ENCODE measurements at places on chromosomes 1 and 21.
A peak's percentile ranks its signal among the peaks of the same experiment; 100 is the strongest.

DNA sequence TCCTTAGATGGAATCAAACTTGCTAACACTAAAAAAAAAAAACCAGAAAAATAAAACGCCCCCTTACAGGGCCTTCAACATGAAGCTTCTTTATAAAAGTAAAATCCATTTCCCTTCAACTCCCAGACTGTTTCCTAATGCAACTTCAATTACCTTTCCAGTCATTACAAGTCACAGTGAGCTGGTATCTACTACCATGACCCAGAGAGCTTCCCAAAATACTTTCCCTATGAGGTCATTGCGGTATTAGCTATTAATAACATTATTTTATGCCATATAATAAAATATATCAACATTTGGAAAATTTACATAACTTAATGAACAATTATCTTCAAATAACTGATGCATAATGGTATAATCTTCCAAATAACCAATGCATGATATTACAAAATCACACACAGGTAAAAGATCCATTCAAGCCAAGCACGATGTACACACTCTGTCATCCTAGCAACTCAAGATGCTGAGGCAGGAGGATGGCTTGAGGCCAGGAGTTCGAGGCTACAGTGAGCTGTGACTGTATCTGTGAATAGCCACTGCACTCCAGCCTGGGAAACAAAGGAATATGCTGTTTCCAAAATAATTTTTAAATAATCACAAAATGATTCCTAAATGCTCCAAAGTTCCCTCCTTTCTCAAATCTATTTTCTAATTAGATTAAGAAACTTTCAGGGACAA, 24.1 kb downstream of the EIF4G3 start:
- no peak for DNase-seq

DNA sequence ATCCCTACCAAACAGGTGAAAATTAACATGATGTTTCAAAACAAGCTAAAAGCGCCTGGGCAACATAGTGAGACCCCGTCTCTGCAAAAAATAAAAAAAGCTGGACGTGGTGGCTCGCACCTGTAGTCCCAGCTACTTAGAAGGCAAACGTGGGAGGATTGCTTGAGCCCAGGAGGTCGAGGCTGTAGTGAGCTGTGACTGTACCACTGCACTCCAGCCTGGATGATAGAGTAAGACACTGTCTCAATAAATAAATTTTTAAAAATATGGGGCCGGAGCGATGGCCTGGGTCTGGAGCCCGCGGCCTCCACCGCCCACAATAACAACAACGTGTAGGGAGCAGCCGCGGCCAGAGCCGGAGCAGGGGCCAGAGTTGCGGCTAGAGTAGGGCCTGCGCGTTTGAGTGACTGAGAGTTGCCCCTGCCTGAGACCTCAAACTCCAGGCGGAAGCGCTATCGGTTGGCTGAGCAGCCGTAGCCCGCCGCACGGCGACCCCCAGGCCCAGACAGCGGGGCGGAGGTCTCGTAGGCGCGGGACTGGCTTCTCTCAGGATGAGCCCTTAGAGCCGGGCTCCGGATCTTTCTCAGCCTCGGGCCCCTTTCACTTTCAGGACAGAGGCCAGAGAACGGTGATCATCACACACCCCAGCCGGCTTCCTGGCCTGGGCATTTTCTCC, 41.4 kb downstream of the ZMYM1 start:
- no peak for DNase-seq

DNA sequence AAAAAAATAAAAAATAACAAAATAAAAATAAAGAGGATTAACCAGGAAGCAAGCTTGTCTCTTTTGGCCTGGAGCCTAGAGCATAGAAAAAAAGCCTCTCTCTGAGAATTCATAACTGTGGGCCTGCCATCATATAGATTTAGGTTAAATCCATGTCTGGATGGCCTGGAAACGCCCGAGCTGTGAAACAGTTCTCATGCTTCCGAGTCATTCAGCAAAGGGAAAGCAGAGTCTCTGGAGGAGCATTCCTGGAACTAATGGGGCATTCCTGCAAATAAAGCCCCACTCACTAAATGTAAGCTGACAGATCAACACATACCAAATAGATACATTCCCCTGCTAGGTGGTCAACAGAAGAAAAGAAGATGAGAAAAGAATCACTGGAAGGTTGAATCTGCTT, 75.8 kb upstream of the GNG4 start:
- DNase-seq: peak; percentile 72

- peak; percentile 62 for DNase-seq
Observed at GRCh38 chr1:233394860-233395717, 67.6 kb downstream of the MAP3K21 start.

Measured in islet precursor cell (in vitro differentiated cells).